RCC 7860 (cell line): ENCODE measurements at places on chromosomes 7 and 10.

- DNase-seq = no peak
Measured at GRCh38 chr7:149794661-149795060, 21.3 kb upstream of the ZNF467 start.

- DNase-seq = no peak
Measured at GRCh38 chr7:102913826-102914225, 1.0 kb downstream of the LRRC17 start.

DNA sequence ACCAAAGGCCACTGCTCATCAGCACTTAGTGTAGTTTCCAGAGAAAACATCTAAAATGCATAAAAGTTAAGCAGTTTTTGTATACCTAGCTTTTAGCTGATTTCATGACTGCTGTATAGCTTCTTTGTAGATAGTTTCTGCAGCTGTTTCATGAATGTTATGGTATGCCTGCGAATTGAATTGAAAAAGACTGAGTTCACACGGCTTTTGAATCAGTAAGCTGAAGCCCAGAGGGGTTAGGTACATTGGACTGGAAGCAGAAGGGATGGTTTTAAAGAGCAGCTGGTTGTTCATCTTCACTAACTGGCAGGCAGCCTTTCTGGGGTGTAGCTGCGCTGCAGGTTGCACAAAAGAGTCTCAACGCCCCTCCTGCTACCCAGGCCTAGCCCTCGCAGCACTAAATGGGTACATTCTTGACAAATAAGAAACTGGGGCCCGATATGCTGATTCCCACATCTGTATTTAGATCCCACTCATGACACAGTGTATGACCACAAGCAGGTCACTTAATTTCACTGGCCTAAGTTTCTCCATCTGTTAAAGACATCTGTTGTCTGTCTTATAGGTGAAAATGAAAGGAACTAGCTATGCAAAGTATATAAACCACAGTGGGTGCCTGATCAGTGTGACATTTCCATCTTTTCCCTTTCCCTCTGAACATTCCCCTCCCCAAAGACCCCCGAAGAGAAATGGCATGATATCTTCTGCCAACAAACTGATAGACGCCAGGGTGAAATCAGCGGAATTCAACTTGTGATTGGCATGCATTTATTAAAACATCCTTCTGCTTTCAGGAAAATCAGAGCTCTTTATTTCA is 85.9 kb upstream of the AGBL3 start:
- no peak for DNase-seq

DNA sequence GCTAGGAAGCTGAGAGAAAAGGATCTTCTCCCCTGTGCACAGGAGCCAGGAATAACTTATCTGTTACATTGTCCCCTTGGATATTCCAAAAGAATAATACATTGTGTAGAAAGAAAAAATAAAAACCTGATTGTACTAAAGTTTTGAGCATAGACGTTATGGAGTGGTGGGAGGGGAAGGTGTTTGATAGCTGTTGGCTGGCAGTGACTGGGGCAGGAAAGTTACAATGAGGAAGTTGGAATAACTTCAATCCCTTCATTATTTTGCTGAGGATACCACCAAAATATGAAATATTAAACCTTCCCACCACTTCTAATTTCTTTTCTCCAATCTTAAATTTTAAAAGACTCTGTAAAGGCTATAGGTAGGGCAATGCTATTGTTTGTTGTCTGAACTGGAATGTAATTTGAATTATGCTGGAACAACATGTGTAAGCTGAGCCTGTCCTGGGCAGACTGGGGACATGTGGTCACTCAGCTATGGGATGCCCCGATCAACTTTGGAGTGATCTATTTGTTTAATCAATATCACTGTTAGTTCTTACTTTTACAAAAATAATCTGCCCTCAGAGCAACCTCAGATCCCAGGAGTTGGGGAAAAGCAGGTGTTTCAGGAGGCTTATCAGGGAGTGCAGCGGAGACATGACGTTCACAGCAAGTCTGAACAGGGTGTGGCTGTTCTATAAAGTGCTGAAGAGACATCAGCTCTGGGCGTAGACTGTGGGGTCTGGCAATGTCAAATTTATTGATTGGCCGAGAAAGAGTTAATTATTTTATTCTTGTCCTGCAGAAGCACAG is 20.8 kb downstream of the CYP3A43 start:
- no peak for DNase-seq

DNA sequence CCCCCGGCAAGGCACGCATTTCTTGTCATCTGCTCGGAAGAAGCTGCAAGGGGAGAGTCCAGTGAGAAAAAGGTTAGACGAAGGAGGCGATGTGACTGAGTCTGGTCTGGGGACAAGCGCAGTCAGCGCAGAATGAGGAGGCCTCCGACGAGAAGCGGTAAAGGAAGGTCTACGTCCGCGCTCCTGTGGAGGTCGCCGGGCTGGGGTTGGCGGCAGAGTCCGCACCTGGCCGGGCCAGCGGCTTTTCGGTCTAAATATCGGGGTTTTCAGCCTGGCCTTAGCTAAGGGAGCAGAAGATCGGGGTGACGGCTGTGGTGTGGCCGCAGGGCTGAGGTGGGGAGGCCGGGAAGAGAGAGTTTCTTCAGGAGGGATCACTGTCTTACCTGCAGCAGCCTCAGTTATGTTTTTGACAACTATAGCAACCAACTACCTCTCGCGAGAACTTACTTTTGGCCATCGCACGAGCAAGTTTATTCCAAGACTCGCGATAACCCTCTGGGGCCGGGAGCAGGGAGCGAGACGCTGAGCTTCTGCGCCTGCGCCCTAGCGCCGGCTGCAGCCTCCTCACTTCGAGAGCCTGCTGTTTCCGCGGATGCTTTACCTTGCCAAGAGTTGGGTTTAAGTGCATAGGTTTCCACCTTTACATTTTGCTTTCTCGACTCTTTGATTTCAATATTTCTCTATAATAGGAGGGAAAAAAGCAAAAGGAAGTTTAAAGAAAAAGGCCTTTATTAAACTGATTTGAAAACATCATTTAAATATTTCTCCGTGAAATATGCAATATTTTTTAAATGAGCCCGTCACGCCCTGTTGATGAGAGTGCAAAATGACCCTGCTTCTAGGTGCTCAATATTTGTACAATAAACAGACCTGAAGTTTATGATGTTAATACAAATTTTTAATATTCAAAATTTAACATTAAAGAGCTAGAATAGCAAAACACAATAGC is at the start of gene CFAP70:
Gene CFAP70, minus strand, starts transcription at position 534 of the 949 bp plus-strand sequence. CDS start 4,068 bp downstream, outside the sequence.
- DNase-seq = peak; percentile 92

DNA sequence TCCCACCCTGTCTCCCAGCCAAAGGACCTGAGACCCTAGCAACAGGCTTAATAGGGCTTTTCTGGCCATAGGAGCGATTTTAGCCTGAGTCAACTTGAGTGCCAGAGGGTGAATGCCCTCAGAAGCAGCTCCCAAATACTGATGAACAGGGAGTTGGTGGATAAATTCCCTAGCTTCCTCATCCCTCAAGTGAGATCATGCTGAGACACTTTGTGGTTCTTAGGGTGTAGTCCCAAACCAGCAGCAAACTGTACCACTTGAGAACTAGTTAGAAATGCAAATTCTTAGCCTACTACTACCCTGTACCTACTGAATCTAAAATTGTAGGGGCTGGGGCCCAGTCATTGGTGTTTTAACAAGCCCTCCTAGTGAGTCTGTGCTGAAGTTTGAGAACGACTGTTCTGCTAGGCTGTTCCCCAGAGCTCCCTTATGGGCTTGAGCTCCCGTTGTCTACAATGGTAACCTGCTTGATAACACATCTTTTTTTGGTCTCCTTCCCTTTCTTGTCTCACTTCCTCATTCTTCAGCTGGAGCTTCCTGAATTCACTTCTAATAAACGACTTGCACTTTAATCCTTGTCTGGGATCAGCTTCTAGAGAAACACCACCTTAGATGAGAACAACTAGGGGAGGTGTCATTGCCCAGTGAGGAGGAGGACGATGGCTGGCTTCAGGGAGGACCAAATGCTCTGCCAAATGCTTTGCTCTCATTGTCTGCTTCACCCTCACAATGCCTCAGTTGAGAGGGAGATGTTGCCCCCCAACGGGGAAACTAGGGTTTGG is 18.2 kb upstream of the CDH23 start:
- DNase-seq = no peak

DNA sequence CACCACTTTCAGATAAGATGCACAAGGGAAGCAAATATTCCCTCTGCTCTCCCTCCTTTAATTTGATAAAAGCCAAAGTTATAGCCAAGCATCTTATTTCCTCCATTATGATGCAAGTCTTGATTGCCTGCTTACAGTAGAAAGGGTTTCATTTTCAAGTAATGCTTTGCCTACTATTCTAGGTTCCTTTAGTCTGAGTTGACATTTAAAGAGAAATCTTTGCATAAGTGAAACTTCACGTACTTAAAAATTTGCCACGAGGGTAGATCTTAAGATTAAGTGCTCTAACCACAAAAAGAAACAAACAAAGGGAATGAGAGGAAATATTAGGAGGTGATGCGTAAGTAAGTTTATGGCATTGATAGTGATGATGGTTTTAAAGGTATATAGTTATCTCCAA is 78.1 kb upstream of the VWDE start:
- DNase-seq = no peak

GRCh38 chr7:37449621-37450020 is 957 bp upstream of the ELMO1 start:
- no peak for DNase-seq

GRCh38 chr7:1647961-1648672 is 22.0 kb upstream of the ELFN1 start:
- DNase-seq = no peak

DNA sequence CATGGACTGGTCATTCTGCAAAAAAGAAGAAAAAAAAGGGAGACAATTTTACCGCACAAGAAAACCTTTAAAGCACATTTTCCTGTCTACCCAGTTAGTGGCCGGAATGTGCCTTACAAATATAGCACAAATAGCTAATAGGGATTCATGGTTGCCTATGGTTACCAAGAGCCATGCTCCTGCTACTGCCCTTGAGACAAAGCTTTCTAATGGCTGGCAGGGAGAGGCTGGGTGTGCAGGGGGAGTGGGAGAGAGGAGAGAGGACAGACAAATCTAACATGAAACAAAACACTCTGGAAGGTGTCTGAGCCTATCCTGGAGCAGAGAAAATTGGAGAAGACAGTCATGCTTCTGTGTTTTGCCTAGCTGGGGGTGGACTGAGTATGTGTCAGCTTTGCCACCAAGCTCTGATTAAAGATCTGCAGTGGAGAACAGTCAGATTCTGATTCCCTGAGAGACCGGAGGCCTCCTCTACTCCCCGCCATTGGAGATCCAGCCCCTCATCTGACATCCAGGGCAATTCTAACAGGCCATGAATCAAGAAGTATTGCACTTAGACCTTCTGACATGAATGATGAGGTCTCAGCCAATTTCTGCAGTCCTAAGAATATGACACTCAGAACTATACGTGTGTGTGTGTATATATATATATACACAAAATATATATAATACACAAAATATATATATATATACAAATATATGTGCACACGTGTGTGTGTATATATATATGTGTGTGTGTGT is 80.2 kb downstream of the PRTFDC1 start:
- no peak for DNase-seq

DNA sequence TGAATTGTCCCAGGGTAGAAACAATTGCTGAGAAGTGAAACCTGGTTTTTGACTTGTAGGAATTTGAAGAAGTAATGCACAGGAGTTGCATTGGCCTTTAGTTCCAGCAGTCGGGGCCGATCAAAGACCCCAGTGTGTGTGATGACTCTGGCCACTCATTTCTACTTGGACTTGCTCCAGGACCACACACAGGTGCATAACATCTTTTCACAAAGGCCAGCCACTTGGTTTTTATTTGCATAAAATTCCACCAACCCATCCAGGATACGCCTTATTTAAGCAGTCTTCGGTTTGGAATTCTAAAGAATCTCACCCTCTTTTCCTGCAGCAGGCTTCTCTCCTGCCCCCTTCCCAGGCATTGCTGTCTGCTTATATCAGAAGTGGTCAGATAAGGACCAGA is 162.0 kb upstream of the HABP2 start:
- DNase-seq = no peak

- DNase-seq = no peak
Measured at GRCh38 chr10:123562811-123563580, 103.2 kb upstream of the GPR26 start.

GRCh38 chr7:38054199-38054598 is 123.8 kb upstream of the STARD3NL start:
- DNase-seq = no peak

GRCh38 chr7:79909176-79909575 is 225.5 kb upstream of the GNAI1 start:
- DNase-seq = no peak

DNA sequence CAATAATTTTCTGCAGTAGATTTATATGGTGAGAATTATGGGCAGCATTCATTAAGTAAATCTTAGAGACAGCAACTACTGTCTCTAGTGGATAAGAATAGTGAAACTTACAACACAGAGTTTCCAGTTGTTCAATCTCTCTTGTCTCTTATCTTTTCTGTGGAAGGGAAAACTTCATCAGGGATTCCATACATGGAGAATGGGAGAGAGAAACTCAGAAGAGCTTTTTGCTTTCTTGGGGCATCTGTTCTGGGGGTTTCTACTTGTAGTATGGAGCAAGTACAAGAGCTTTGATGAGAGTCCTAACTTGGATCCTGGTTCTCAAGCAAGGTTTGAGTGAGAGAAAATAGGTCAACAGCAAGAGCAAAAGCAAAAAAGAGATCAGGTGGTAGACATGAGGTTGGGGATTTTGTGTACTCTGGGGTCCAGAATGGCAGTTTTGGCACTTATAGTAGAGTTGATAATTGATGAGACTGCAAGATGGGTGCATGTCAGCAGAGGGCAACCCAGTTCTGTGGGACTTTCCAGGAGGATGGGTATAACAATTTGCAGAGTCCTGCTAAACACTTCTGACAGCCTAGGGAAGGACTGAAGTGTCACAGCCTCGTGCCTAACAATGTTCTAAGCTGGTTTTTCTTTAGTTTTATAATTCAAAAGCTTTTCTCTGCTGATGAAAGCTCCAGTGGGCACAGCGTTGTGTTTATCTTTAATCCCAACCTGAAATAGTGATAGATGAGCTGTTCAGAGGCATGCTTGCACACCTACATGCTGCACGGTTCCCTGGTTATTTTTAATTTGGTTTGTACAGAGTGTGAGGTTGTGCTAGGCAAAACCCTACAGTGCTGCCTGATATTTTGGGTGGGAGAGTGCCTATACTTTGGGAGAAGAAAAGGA is 32.0 kb upstream of the STRIP2 start:
- no peak for DNase-seq

DNA sequence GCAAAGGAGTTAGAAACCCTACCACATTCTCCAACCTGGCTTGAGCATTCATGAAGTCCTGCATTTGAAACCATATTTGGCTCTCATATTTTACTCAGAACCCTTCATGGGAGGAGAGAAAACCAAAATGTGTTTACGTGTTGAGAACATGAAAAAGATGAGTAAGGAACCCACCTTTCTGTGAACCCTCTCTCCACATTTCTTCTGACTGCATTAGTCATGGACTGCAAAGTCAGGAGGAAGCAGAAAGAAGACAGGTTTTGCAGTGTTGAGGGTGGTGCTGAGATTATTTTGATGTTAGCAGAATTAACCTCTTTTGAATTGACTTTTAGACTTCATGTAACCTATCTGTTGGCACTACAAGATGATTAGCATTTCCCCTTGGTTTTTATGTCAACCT is 4.9 kb downstream of the IFIT1B start:
- DNase-seq = no peak

GRCh38 chr10:4543938-4544533 is 282.0 kb upstream of the AKR1E2 start:
- no peak for DNase-seq

GRCh38 chr10:8069108-8069507 is 14.6 kb downstream of the GATA3 start:
- no peak for DNase-seq

- no peak for DNase-seq
Measured at GRCh38 chr10:54666192-54666591, 134.8 kb downstream of the PCDH15 start.
